NCI-H1417 (cell line): ENCODE measurements at places on chromosomes 7 and 10.

GRCh38 chr10:124227055-124227975 lies 133.9 kb upstream of the CHST15 start:
- no peak for DNase-seq

GRCh38 chr7:152759949-152760853 lies 649 bp downstream of the ACTR3B start:
- DNase-seq = no peak

DNA sequence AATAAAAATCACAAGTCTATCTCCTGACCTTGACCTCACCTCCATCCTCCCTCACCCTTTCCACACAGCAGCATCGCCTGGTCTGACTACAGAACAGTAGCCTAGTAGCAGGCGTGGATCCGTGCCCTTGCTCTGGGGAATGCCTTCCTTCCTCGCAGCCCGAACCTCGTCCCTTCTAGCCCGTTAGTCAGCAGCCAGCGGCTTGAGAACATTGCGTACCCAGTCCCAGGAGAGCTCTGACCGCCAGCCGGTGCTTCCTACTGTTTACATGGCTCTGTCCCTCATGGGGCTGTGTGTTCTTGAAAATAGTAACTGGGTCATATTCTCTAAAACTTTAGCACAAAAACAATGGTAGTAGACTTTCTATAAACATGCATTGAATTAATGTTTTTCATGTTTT lies 682.7 kb upstream of the IGFBP3 start:
- DNase-seq = no peak

DNA sequence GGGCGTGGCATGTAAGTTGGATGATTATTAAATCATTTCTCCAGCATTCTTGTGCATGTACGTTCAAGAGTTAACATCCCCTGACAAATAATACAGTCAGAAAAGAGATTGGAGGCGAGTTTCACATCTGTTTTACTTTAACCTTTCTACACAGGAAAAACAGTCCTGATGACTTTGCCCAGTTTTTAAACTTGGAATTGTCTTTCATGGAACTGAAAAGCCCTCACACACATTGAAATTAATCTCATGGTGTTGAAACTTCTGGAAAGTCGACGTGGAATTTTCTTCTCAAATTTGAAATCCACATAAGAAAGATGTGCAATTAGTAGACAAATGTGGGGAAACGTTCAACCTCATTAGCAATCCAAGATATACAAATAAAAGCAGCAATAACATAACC lies 31.2 kb upstream of the ZNF438 start:
- DNase-seq = no peak

DNA sequence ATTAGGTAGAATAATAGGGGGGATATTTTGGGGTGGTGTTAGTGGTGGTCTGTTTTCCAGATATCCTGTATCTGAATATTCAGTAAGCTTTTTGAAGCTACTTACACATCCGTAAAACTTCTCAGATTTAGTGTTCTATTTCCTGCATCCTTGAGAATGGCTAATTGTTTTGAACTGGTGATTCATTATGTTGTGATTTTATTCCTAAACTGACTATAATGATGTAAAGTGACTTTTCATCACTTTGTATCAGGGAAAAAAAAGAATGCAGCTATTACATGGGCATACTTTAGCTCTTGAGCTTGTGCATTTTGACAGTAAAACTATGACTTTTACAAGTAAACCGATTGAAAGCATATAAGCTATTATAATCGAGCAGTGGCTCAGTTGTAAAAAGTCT lies 18.2 kb downstream of the WAC start:
- no peak for DNase-seq

DNA sequence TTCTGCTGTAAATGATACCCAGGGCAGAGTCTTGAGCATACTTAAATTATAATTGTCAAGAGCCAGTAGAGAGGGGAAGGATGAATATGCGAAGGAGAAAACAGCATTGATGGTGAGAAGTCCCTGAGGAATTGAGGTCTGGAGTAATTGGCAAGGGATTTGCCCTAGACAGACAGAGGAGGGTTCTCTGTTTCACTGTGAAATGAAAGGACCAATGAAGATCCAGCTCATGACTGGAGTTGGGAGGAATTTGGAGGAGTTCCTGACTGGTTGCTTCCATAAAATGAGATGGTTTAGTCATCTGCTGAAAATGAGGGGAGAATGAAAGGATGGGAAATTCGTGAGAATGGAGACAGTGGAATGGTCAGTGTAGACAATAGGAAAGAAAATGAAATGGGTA lies 6.8 kb downstream of the PRPF18 start:
- peak; percentile 28 for DNase-seq

DNA sequence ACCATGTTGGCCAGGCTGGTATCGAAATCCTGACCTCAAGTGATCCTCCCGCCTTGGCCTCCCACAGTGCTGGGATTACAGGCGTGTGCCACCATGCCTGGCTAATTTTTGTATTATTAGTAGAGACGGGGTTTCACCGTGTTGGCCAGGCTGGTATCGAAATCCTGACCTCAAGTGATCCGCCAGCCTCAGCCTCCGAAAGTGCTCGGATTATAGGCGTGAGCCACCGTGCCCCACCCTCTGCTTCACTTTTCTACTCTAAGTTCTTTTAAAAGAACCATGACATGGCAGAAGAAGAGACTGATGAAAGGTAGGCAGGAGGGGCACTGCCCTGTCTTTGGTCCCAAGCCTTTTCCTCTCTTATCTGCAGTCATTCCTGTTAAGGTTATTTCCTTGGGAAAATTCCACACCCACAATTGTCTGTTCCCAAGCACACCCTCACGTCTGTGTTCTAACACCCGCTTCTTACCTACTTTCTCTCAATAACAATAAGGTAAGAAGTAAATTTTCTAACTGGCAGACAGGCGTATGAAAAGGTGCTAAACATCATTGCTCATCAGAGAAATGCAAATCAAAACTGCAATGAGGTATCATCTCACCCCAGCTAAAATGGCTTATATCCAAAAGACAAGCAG lies 291.7 kb downstream of the DPP6 start:
- DNase-seq = no peak

GRCh38 chr10:62166331-62167131 lies 102.1 kb downstream of the RTKN2 start:
- DNase-seq = no peak

- DNase-seq = no peak
Observed at GRCh38 chr7:132576721-132577085, 433 bp upstream of the PLXNA4 start.

DNA sequence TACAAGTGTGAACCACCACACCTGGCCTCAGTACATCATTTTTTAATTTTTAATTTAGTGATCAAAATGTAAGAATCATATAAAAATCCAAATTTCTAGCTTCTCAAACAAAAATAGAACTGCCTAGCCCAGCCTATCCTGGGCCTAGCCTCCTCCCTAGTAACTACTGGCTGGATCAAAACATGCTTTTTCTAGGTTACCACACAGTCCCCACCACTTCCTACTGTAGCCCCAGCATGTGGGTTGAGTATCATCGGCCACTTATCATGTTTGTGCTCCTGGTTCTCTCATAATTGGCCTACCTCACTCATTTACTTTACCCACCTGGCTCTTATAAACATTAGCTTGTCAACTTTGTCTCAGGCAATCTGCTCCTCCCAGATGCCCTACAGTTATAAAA lies 52.9 kb downstream of the DNAJC12 start:
- DNase-seq = peak; percentile 27

GRCh38 chr7:137999496-138000080 lies 2.3 kb downstream of the CREB3L2 start:
- no peak for DNase-seq

DNA sequence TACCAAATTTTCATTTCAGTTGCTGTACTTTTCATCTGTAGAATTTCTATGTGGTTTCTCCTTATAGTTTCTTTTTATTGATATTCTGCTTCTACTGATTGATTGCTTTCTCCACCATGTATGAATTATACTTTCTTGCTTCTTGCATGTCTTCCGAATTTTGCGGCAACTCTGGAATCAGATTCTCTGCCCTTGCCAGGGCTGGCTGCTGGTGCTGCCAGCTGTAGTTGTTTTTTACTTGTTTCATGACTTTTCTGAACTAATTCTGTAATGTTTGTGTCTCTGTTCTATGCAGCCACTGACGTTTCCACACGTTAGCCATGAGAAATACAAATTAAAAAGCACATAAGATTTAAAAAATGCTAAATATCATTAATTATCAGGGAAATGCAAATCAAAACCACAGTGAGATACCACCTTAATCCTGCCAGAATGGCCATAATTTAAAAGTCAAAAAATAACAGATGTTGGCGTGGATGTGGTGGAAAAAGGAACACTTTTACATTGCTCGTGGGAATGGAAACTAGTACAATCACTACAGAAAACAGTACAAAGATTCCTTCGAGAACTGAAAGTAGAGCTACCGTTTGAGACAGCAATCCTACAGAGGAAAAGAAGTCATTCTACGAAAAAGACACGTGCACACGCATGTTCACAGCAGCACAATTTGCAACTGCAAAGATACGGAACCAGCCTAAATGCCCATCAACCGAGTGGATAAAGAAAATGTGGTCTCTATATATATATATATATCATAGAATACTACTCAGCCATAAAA lies 51.5 kb downstream of the MAD1L1 start:
- DNase-seq = no peak

- DNase-seq = no peak
Observed at GRCh38 chr7:138097064-138097741, 20.9 kb downstream of the AKR1D1 start.

DNA sequence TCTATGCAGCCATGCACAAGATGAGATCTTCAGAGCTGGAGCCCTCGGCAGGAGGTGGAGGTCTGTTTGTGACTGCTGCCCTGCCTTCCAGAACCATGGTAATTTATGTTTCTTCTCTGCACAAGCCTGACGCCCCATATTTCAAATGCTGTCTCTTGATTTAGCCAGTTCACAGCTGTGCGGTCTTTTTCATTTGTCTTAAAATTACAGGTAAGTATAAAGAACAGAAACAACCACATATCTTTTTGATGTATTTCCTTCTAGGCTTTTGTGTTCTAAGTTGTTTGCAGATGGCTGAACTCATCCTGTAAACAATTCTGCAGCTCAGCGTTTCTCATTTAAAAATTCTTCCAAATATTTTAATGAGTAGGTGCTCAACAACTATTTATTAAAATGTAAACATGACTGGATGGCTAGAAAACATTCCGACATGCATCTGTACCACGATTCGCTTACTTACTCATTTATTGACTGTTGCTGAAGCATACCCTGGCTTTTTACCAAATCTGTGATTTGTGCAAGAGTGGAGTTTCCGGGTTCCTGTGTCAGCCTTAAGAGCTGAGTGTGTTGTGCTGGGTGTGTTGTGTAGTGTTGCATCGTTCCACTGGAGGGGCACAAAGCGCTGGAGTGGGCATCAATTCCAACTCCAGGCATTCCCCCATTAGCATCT lies 58.9 kb downstream of the PIP4K2A start:
- DNase-seq = no peak

DNA sequence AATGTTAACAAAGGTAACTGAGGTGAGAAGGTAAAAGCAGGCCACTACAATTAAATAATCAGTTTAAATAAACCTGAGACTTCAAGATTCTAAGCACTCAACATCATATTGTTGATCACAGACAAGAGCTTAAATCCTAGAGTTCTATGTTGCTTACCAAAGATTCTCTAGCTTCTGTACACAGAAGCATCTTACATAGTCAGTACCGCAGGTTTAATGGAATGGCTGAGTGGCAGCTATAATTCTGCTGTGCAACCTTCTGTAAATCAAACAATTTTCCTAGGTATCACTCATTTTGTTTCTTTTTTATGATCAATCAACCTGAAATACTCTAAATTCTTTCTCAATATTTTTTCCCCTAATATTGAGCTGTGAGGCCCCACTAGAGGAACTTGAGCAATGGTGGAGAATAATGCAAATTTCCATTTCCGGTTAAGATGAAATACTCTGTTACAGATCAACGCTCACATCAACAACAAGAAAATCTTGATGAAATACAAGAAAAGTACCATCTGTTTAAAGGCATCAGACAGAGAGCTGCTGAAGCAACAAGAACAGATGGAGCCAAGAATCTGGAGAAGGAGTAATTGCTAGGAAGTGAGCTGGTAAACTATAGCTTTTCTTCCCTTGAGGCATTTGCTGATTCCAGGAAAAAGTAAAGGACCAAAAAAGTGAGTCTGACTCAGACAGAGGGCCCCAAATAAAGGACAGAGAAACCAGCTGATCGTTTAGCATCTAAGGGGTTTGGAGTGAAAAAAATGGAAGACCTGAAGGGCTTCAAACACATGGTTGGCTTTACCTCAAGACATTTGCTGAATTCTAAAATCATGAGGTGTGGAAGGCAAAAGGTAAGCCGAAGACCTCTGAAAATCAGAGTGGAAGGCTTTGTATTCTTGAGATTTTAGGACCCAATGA lies 22.6 kb downstream of the PNPLA8 start:
- DNase-seq = no peak

- DNase-seq = peak; percentile 25
Observed at GRCh38 chr7:117011419-117012260, 58.3 kb downstream of the ST7 start.

DNA sequence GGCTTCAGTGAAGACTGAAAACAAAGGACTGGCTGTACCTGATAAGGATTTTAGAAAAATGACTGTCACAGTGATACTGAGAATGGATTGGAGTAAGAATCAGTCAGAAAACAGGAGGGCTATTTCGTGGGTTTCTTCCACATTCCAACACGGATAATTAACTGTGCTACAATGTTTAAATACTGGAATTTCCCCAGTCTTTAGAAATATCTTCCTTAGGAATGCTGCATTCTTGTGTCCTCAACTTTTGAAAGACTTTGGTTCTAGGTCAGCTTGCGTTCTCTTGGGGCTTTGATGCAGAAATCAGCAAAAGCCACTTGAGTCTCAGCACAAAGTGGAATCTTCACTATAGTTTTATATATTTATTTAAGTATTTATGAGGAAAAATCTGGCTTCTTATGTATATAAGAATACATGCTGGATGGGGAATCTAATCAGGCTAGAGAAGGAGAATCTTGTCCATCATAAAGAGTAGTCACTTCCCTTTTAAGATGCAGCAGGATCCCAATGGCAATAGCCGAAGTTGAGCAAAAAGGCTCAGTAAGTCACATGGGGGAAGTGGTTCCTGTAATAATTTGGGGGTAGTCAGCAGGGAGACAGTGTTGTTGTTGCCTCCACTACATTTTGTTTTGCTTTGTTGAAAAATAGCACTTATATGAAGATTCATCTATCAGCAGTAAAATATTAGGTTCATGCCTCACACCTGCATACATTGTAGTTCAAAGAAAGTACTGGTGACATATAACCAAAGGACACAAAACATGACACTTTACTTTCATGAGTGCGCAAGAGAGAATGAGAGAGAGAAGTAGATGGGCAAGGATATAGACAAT lies 86.0 kb downstream of the CH25H start:
- DNase-seq = no peak

GRCh38 chr7:17497136-17497535 lies 198.7 kb downstream of the AHR start:
- no peak for DNase-seq

- no peak for DNase-seq
Observed at GRCh38 chr10:21083861-21084260, 186.8 kb upstream of the NEBL start.

- DNase-seq = peak; percentile 84
Observed at GRCh38 chr7:130996833-130997231, 262.8 kb upstream of the KLF14 start.

DNA sequence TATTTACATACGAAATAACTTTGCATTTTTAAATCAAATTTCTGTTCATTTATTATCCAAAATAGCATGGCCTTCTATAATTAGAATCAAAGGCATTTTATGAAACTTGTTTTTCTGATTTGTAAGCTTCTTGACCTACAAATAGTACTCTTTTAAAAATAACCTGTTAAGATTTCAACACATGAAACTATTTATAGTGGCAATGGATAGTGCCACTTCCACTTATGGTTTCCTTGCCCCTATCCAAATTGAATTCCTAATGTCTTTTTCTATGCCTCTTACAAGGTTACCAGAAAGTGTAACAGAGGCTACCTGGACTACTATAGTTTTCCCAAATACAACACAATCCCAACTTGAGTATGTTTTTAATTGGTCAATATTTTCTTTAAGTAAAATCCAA lies 263.5 kb downstream of the SEMA3D start:
- peak; percentile 22 for DNase-seq
